ENCODE measurements at places on chromosomes 12 and 14.
A peak's percentile ranks its signal among the peaks of the same experiment; 100 is the strongest.

DNA sequence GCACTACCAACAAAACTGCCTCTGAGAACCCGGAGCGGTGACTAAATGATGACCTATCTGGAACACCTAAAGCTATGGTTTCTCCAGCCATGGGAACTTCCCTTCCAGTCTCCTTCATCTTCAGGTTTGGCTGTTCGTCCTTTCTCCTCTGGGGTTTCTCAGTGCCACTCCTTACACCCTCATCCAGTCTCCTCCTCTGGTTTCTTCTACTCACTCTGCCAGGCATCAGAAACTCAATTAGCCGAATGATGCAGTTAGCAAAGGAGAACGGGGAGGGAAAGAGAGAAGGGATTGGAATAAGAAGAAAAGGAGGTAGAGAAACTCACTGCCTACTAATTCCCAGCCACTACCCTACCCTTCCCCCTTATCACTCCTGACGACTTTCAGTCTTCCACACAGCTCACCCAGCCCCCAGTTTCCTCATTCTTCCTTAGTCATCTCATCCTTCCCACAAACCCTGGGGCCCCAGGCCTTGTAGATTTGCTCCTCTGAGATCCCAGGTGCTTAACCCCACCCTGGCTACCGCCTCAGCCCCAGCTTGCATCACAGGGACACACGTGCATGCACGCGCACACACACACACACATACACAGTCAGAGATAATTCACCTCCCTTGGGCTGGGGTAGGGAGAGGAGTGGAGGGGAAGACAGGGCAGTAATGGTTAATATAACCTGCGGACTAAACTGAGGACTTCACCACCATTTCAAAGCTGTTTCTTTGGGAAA is 13.0 kb downstream of the FGD6 start:
- DNase-seq = no peak

DNA sequence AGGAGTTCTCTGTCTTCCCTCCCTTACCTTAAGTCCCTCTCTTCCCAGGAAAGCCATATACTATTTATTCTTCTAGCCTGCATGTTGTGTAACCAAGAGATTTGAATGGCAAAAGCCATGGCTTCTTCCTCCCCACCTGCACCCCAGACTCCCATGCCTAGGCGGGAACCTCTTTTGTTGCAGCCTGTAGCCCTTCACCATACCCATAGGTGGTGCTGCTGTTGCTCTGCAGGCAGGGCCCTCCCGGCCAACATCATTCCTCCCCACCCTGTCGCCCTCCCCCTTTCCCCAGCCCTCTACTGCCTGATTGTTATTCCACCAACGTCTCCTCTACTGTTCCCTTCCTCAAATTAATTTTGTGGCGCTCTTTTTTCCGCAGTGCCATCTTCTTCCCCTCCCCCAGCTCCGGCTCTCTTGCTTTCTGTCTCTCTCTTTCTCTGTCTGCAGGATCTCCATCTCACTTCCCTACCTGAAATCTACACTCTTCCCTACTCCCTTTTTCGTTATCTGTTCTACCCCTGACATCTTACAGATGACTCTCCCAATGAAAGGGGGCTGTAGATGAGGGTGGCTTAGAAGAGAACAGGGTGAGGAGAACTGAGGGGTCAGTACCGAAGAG is 13.8 kb downstream of the NGDN start:
- peak; percentile 79 for DNase-seq

DNA sequence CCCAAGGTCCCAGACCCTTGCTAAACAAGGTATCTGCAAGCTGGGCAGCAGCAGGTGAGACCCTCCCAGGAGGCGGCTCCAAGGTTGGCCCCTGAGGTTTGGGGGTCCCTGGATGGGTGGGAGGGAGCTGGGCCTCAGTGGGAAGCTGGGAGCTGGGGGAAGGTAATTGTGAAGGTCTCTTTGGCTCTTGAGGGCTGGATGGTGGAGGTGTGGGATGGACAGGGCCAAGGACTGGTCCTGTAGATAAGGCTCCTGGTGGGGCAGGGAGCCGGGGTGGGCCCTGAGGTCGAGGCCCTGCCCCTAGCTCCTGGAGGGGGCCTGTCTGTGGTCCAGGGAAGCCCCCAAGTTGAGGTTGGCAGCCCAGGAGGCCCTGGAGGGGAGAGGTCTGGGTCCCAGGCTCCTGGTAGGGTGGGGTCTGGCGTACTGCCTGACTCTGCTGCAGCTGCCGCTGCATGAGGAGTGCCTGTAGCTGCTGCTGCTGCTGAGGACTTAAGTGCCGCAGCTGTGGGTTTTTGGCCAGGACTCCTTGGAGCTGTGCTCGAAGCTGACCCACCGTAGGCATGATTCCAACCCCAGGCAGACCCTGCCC is 13.1 kb upstream of the PRKAG1 start:
- no peak for DNase-seq

GRCh38 chr12:72723732-72724131 is 451.6 kb downstream of the TRHDE start:
- no peak for DNase-seq

DNA sequence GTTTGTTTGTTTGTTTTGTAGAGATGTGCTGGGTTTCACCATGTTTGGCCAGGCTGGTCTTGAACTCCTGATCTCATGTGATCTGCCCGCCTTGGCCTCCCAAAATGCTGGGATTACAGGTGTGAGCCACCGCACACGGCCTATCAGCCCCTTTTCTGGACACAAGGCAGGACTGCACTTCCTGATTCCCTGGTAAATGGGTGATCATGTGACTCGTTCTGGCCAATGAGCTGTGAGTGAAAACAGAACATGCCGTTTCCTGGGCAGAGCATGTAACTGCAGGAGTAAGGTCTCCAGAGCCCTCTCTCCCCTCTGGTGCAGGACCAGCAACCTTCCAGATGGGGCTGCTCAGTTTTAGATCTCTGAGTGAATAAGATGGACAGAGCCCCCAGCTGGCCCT is 92.7 kb downstream of the ITPK1 start:
- DNase-seq = peak; percentile 15

DNA sequence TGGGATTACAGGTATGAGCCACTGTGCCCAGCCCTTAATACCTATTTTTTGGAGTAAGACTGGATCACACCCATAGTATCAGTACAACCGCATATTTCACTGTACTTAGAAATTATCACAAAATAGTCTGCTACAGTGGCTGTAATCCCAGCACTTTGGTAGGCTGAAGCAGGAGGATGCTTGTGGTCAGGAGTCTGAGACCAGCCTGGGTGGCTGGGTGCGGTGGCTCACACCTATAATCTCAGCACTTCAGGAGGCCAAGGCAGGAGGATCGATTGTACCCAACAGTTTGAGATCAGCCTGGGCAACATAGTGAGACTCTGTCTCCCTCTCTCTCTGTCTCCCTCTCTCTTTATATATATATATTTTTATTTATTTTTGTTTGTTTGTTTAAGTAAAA is 5.9 kb downstream of the SPTLC2 start:
- DNase-seq = no peak

DNA sequence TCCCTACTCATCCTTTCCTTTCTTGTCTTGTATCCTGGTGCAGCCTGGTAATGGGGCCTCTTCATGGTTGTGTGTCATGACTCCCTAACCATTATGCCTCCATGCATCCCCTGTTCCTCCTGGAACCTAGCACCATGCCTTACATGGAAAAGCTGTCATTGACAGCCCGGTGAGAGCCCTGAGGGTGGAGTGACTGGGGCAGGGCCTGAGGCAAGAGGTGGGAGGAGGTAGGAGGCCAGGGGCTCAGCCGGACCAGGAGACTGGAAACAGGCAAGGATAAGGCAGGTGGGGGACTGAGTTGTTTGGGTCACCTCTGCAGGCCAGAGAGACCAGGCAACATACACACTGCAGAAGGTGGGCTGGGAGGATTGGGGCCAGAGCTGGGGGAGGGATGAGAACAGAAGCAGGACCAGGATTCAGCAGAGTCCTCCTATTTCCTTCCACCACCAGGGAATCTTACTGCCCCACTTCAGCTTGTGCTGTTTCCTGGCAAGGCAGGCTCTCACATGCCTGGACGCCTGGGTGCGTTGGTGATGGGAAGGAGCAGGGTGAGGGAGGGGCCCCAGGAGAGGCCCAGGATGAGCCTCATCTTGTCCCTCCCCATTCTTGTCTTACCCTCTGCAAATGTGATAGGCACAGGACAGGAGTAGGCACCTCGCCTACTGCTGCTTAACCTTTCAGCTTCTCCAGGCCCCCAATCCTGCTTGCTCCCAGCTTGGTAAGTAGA is at the start of gene LTB4R2:
Gene LTB4R2, plus strand, starts transcription at position 603 of the 727 bp plus-strand sequence. CDS start 525 bp downstream, outside the sequence.
- no peak for DNase-seq

DNA sequence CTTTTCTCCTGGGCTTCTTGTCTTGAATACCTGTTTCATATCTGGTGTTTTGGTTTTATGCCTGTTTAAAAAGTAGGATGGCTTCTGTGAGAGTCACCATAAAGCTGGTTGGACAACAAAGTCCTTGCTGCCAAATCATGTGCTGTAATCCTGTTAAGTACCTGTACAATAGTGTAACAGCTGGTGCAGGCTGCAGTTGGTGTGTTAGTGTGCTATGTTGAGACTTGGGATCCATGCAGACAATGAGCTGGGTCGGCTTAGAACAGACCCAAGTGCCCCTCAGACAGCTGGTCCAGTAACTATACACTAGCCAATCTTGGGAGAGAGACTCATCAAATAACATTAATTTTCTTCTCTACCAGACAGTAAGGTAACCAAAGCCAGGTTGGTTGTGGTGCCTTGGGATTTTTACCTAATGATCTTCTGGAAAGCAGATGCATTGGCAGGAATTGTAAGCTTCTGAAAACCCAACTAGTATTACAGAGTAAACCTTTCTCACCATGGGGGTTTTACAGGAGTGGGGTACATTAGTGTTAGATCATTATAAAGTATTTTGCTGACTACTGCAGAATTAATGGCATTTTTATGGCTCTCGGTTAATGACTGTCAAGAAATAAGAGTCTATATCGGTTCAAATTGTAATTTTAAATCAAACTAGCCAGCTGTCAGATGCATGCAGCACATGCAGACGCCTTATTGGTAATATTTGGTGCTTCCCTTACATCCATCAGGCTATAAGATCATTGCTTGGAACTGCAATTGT is 231.2 kb downstream of the PDZRN4 start:
- DNase-seq = no peak

GRCh38 chr12:119447618-119448017 is 113.1 kb downstream of the CCDC60 start:
- no peak for DNase-seq

- no peak for DNase-seq
These were observed 811.4 kb upstream of the TMEM132C start for GRCh38 chr12:127455347-127456265.

- no peak for DNase-seq
These were observed 43.6 kb downstream of the SPATS2 start for GRCh38 chr12:49410818-49411217.

DNA sequence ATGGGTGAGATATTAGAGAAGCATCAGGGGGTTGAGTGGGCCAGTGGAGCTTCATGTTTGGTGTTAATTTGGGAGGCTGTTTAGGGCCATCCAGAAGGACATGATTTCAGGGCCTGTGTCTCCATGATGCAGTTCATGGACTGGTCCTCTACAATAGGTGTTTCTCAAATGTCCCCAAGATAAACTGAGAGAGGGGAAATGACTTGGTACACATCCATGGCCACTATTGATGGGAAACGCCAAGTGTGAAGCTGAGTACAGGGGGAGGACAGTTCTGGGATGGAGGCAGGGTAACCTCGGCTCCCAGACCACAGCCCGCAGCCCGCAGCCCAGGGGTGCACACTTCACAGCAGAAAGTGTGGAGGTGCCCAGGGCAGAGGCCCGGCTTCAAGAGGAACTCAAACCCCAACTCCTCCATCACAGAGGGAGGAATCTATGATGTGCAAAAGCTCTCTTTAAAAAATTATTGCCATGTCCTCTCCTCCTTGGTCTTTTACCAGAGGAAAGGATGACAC is 33.3 kb downstream of the CACNA2D4 start:
- DNase-seq = no peak

- no peak for DNase-seq
These were observed 615 bp downstream of the CDKN1B start for GRCh38 chr12:12717586-12718380.

GRCh38 chr14:57987051-57987450 is 121.2 kb upstream of the SLC35F4 start:
- DNase-seq = no peak

- no peak for DNase-seq
These were observed 20.9 kb downstream of the ISCA2 start for GRCh38 chr14:74514471-74514941.

- peak; percentile 81 for DNase-seq
These were observed 3.5 kb downstream of the PTPN21 start for GRCh38 chr14:88551094-88551870.

GRCh38 chr14:65470404-65470880 is 57.9 kb downstream of the FUT8 start:
- no peak for DNase-seq

GRCh38 chr14:34502545-34503225 is 36.8 kb downstream of the EAPP start:
- DNase-seq = no peak

DNA sequence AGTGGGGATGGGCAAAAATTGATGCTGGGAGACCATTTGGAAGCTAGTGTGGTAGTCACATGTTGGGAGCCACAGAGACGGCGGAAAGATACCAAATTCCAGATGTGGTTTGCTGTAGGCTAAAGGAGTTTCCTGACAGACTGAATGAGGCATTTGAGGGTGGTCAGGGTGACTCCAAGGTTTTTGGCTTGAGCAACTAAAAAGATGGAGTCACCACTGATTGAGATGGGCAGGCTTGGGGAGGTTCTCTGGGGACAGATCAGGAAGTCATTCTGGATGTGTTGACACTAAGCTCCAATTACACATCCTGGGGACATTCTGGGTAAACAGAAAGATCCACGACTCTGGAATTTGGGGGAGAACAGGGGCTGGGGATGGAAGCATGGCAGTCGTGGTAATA is 15.5 kb upstream of the SERPINA9 start:
- DNase-seq = no peak

DNA sequence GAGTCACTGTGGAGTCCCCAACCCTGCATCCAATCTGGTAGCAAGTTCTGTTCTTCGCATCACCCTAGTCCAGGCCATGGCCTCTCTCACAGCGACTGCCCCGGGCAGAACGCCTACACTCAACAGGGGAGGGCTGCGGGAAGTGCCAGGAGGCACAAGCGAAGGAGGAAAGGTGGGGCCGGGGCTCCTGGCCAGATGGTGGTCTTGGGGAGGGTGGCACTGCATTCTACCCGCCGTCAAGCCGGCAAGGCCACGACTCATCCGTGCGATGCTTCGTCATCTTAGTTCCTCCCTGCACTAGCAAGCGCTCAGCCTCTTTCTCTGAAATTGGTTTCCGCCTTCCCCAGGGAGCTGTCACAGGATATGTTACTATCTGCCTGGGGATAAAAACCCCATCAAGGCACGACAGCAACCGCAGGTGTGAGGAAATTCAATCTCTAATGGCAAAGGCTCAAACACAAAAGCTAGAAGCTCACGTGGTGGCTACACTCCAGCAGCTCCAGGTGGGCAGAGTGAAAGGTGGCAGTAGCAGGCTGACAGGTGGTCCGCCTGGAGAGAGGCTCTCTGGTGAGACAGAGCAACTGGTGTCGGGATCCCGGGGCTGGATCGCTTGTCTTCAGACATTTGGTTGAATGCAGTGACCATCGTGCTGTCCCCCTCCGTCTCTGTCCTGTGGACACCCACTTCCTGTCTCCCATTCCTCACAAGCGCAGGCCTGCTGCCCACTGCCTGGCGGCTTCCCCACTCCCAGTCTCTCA is 34.1 kb downstream of the ACADS start:
- no peak for DNase-seq

Data from hippocampal formation (tissue), 2 donors.